ENCODE measurements at places on chromosomes 16 and 17.

- no peak for DNase-seq
Measured at GRCh38 chr17:691423-691822, 23.2 kb downstream of the VPS53 start.

DNA sequence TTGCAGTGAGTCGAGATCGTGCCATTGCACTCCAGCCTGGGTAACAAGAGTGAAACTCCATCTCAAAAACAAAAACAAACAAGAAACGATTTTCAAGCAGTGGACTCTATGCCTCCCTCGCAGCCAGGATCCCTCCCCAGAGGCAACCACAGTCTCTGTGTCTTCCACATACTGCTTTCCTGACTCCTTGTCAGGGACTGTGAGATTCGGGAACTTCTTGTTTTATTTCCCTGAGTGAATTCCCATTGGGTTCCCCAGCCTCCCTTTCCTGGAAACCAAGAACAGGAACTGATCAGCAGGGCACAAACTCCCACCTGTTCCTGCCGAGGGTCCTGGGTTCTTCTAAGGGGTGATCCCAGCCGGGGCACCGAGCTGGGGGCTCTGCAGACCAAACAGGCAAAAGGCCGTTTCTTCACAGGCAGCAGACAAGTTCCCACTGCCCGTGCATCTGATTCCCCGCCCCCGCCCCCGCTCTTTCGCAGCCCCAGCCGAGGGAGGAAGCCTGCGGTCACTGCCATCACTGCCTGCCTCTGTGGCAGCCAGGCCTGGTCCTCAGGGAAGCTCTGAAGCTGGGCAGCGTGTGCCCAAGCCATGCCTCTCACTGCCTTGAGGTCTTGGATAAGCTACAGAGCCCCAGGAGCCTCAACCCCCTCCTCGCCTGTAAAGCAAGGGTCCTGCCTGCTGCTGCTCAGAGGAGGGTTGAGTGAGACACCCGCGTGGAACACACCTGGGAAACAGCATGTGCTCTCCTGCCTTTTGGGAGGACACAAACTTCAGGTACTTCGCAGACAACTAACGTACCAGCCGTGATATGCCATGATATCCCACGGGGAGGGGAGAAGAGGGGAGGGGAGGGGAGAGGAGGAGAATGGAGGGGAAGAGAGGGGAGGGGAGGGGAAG is 5.5 kb upstream of the PIEZO1 start:
- DNase-seq, result no peak

DNA sequence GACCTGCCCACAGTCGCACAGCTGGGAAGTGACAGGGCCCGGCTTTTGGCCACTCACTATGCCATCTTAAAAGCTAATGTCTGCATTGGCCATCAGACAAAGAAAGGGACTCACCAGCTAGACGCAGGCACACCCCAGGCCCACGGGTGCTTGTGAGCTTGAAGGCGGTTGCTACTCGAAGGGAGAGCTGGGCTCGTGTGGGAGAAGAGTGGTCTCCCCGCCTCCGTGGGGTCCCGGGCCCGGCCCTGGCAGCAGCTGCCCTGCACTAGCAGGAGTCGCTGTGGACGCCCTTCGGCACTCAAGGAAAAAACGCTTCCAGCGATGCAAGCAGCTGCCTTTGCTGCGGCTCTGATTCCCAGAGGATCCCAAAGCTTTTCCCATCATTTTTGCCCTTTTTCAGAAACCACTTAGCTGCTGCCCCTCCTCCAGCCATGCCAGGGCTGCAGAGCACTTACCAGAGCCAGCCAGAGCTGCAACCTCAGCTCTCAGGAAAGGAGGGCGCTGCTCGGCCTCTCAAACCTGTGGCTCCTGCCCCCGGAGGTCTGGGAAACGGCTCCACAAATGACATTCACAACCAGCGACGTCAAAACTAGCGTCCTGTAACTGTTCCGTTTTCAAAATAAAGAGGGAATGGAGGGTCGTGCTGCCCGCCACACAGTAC is 12.3 kb downstream of the TRPV1 start:
- no peak for DNase-seq

- no peak for DNase-seq
Measured at GRCh38 chr17:83099570-83100181, 20.3 kb downstream of the METRNL start.

DNA sequence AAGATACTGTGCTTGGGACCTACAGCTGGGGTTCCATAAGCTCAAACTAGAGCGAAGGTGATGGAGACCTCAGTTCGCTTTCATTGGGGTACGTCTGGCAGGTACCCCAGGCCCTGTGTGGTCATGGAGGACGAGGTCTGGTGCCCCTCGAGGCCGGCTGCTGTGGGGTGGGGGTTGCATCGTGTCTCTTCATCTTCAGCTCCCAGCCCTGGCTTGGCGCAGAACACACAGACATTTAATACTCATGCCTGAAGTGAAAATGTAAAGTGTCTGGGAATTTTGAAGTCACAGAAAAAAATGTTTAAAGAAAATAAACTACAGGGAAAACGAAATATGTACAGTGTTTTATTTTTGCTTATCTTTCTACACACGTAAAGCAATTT is 80.5 kb downstream of the TBC1D16 start:
- no peak for DNase-seq

DNA sequence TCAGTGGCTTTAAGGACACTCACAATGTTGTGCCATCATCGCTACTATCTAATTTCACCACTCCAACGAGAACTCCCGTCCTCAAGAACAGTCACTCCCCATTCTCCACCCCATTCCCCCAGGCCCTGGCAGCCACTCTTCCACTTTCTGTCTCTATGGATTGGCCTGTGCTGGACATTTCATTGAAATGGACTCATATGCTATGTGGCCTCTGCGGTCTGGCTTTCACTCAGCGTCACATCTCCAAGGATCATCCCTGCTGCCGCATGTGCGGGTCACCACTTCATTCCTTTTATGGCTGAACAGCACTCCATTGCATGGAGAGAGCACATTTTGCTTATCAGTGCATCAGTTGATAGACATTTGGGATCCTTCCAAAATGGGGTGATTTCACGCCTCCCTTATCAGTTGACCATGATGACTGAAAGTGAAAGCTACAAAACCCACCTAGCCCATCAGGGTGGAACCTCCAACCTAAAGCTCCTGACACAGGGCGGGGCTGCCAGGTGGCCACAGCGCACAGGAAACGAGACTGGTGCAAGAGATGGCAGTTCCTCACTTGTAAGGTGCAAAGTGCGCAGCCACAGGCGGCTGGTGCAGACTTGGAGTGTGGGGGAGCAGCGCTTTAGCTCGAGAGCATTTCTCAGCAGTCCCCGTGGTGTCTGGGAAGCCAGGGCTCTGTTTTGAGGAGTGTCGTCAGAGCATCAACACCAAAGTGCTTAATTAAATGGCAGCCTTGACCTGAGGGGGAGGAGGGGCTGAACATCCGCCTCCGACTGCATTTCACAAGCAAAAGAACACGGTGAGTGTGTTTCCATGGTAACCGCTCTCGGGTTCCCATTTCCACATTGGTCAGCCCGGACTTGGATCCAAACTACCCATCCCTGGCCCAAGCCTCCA is 23.8 kb downstream of the COTL1 start:
- no peak for DNase-seq

DNA sequence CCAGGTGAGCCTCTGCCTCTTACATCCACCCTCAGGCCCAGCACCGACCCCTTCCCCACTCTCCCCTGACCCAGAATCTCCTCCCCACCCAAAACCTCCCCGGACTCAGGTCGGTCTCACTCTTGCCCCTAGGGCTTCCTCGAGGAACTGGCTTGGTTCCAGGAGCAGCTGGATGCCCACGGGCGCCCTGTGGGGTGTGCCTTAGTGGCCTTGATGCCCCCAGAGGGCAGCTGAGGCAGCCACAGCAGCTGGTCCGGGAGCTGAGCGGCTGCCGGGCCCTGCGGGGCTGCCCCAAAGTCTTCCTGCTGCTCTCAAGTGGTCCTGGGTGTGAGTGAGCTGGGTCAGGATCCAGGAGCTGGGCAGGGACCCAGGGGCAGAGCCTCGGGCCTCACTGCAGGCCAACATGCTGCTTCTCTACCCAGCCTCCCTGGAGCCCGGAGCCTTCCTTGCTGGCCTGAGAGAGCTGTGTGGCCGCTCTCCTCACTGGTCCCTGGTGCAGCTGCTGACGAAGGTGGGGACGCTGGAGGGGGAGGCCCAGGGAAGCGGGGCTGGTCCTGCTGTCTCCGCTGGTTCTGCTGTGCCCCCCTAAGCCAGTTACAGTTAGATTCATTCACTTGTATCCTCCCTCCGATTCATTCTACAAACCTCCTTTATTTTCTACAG is 9.6 kb downstream of the ZNF213 start:
- no peak for DNase-seq

All from skin of body (tissue), 3 donors.